Fibroblast of gingiva (primary cell): ENCODE measurements at places on chromosomes 6 and 20.
A peak's percentile ranks its signal among the peaks of the same experiment; 100 is the strongest.

DNA sequence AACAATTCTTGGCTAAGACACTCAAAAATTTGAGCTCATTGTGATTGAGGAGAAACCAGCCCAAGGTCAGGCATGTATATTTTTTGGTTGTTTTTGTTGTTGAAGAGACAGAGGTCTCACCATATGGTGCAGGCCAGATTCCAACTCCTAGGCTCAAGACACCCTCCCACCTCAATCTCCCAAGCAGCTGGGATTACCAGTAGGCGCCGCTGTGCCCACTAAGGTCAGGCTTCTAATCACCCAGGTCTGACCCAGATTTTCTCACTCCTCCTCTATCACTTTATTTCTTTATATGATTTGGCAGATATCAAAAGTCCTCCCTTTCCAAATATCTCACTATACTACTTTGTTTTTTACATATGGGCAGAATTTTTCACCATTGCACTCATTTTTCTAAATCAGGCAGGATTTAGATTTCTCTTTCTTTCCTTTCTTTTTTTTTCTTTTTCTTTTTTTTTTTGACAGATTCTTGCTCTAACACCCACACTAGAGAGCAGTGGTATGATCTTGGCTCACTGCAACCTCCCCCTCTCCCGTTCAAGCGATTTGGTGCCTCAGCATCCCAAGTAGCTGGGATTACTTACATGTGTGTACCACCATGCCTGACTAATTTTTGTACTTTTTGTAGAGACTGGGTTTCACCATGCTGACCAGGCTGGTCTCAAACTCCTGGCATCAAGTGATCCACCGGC, 1.7 kb upstream of the C6orf141 start:
- DNase-seq: no peak

GRCh38 chr6:96898241-96898851, 655 bp upstream of the NDUFAF4 start:
- peak; percentile 25 for DNase-seq

DNA sequence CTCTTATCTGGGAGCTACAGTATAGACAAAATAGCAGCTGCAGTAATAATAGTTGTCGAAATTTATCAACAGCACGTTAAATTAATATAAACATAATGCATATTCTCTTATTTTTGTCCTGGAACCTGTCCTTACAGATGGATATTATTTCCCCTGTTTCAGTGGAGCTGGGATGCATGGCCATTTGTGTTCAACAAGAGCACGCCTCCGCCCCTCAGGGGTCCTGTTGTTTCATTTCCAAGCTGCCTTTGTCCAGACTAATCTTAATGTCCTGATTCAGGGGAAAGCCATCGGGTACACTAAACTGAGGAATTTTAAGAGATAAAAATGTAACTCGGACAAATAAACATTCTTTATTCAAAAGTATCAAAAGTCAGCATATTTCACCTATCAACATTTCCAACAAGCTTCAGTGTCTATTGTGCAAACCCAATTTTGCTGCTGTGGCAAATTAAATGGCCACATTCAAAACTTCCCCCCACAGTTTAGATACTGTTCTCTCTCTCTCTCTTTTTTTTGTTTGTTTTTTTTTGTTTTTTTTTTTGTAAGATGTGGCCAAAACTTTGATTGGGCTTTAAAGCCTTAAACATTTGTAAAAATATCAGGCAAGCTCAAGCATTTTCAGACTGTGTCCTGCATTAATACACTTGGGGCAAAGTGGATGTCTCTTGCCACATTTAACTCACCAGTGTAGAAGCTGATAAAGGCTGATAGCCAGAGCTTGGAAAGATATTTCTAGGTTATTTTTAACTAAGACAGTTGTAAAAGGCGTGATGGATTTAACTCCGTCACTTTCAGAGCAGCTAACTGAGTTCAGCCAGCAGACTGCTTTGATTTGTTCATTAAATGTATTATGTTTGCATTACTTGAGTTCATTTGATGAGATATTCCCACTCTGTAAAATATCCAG, 112.5 kb upstream of the QKI start:
- no peak for DNase-seq

- no peak for DNase-seq
Measured at GRCh38 chr6:32212076-32212760, 11.6 kb downstream of the NOTCH4 start.

- DNase-seq: no peak
Measured at GRCh38 chr20:49568278-49569151, 578 bp upstream of the PTGIS start.

DNA sequence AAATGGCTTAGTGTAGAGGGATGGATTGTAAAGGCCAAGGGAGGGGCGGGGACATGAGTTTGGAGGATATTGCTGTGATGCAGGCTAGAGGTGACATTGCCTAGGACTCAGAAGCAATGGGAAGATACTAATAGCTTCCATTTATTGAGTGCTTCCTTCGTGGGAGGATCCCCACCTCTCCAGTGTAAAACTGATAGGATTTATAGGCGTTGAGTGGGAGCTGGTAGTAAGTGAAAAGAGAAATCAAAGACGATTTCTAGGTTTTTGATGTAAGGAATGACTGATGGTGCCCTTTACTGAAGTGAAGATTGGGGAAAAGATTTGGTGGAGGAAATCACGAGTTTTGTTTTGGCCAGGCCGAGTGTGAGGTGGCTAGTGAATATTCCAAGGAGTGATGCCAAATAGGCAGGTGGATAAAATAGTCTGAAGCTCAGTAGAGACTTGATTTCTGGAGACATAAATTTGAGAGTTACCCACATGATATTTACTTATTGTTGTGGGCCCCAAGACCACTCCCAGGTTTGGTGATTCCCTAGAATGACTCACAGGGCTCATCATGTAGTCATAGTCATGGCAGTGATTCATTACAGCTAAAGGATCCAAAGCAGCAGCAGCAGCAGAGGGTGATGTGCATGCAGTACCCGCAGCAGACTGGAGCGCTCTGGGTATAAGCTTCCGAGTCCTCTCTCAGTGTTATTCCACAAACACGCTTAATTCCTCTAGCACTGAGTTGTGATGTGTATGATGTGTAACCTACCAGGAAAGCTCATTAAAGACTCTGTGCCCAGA, 10.2 kb downstream of the RPRD1B start:
- DNase-seq: peak; percentile 55

DNA sequence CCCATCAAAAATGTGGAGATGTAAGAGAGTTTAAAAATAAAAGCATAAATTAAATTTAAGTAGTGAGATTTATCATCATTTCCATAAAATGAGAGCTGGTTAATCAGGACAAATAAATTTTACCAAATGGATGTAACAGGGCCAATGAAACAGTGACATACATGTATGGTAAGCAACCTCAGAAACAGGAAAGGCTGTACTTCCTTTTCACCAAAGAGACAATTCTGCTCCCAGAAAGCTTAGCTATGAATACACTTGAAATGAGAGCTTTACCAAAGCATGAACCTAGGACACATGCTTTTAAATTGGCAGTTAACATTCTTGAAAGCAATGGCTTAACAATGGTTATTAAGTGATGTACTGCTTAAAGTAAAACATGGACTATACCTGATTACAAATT, 12.1 kb upstream of the UBE2J1 start:
- DNase-seq: no peak

GRCh38 chr6:90584636-90585255, 2.1 kb downstream of the MAP3K7 start:
- no peak for DNase-seq

DNA sequence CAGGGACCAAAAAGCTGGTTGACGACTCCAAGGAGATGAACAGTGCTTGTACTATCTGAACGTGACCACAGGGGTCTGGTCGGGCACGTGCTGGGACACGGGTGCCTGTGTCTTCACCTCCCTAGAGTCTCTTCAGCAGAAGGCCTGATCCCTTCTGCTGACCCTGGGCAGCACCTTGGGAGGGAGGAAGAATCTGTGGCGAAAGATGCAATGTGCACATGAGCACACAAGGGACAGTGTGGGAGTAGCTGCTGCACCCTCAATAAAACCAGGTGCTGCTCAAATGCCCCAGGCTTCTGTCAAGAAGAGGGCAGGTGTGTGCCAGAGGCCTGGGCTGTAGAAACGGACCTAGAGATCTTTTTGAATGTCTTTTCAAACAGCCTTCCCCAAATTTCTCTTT, 130.6 kb upstream of the THBS2 start:
- no peak for DNase-seq

DNA sequence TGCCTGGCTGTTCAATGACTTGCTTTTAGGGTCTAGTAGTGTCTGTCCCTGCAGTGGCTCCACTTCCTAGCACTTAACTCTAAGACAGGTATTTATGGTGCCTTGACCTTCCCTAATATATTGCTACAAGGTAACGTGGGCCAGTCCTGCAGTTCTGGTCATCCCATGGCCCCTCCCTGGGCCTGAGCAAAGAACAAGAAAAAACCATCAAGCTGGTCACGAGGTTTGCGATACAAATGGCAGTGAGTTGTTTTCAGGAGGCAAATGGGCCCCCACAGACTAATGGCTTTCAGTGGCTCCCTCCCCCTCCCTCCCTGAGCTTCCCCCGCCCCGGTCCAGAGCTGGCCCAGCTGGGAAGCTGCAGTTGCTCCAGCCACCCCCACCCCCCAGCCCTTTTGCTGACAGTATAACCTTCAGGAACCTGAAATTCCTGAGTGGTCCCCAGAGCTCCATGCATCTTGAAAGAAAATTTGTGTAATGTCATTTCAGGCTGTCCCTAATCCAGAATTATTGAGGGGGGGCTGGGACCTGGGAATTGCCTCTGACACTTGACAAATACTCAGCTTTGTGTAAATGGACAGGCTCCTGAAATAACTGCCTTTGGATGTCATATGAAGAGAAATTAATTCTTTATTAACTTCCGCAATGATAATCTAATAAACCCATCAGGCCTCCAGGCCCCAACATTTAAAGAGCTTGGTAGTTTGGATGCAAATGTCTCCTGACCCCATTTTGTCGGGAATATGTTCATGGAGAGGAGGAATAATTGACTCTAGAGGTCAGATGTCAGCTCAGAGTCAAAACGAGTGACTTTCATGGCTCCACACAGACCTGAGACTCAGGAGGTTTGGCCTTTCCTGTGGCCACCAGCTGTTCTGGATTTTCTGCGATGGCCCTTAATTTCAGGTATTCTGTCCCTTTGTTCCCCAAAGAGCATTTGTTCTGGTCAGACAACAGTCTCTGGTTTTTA, 153.2 kb upstream of the TOP1 start:
- DNase-seq: no peak

GRCh38 chr6:157034436-157035230, 257.5 kb downstream of the ARID1B start:
- peak; percentile 51 for DNase-seq

DNA sequence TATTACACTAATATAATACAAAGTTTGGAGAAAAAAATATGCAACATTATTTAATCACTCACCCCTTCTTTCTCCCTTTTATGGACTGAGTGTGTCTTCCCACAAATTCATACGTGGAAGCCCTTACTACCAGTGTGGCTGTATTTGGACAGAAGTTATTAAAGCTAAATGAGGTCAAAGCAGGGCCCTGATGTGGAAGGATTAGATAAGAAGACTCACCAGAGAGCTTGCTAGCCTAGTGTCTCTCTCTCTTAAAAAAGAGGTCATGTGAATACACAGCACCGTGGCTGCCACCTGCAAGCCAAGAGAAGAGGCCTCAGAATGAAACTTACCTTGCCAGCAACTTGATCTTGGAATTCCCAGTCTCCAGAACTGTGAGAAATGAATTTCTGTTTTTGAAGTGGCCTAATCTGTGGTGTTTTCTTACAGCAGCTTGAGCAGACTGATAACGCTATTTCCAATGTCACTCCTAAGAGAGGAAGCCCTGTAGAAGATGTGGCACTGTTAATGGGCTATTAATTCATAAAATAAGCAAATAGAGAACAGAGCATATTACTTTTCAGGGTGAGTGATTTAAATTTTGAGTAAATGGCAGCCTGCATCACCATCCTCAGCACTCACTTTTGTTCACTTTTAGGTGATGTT, 233.4 kb downstream of the TBC1D7 start:
- DNase-seq: no peak

DNA sequence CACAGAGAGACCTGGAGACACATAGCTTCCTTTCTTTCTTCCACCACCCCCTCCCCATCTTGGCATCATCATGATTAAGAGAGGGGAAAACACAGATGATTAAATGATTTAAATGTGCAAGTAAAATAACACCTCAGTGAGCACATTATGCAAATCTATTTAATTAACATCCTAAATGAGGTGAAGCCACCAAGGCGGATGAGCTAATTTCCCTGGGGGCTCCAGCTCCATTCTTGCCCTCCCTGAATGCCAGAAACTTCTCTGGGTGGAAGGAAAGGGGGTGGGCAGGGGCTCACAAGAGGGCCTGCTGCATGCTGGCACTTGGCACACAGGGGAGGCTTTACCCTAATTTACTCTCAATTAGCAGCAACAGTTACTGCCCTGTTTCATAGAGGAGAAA, 32.5 kb upstream of the TGM2 start:
- no peak for DNase-seq

- DNase-seq: no peak
Measured at GRCh38 chr6:168583821-168584220, 142.8 kb downstream of the SMOC2 start.

DNA sequence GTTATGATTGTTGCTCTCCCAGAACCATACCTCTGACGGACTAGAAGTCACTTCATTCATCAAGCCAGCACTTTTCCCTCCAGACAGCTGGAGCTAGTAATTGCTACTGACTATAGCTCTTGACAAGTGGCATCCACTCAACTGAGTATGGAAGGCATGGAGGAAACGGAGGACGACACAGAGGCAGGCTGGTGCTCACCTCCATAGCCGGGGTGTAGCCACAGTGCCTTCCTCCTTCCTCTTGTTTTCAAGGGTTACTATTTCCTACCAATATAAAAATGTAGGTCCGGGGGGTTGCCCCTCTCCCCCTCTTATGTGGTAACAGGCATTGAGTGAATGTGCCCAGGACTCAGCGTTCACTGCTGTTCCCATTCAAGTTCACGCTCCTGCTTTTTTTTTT, 23.5 kb upstream of the FOXC1 start:
- no peak for DNase-seq

- no peak for DNase-seq
Measured at GRCh38 chr6:36217946-36218345, 21.4 kb downstream of the BRPF3 start.

DNA sequence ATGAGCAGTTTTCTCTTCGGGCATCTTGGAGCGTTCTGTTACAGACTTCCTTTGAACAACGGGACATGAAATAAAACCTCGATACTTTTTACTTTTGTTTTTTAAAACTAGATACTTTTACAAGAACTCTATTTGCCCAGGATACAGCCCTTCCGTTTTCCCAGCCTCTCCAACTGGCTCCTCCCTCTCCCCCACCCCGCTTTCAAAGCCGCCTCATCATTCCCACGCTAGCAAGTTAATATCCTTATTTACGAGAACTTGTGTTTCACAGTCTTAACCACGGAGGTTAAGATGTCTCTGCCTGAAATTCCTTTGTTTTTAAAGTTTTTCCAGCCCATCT, 241 bp upstream of the CFAP206 start:
- peak; percentile 31 for DNase-seq

GRCh38 chr6:21942897-21943296, 349.3 kb downstream of the SOX4 start:
- peak; percentile 53 for DNase-seq

GRCh38 chr20:21496452-21496851, 17.4 kb downstream of the NKX2-2 start:
- DNase-seq: no peak

DNA sequence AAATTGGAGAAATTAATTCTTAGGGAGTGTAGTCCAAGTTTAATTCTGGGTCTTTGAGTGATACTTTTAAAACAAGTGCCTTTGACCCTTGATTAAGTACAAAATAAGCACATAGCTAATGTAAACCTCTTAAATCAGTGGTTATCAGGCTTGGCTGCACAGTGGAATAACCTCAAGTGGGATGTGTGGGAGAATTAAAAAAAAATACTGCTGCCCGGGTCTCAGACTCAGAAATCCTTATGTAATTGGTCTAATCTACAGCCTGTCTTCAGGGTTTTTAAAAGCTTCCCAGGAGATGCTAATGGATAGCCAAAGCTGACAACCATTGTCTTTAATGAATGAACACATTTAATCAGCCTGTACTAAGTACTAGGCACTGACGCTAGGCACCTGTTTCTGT, 28.5 kb upstream of the TMEM14A start:
- DNase-seq: no peak
